ENCODE measurements at places on chromosomes 2 and 18.

- DNase-seq: no peak
Observed at GRCh38 chr2:171712051-171712450, 24.8 kb downstream of the DYNC1I2 start.

- no peak for DNase-seq
Observed at GRCh38 chr18:79178113-79178531, 108.9 kb downstream of the ATP9B start.

DNA sequence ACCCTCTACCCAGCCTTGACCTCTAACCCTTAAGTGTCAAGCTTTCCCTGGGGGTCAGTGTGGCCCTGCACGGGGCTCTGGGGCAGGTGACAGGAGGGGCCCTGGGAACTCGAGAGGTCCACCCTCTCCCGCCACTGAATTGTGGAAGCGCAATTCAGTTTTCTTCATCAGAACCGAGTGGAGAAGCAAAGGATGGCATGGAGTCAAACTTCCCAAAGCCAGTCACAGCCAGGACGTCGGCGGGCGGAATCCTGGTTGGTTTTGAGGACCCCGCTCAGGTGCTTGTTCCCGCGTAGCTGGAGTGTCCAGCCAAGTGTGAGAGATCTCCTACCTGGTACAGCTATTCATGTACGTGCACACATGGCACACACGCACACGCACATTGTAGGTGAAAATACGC, 62.0 kb downstream of the MBP start:
- no peak for DNase-seq

DNA sequence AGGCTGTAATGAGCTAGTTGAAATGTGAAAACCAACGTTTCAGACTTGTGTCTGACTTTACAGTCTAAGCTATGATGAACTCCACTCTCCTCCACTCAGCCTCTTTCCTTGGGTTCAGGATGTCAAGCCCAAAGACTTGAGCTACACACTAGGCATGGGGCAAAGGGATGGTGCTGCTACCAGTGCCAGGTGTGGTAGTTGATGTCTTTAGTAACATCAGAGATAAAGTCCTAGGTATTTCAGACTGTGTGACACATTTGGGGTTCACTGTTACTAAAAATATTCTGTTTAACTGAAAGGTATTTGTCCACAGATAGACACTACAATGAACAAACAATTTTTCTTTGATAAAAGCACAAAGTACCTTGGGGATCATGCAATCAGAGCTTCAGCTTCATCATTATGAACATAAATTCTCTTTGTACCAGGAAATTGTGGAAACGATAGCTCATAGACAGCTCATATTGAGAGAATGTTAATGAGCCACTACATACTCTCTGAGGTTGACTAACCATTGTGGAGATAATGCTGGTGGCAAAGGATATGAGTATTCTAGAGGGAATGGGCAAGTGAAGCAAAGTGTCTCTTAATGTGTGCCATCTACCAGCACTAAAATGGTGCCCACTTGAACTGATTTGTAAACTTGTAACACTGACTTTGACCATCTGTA, 253.7 kb upstream of the THUMPD2 start:
- DNase-seq: no peak

DNA sequence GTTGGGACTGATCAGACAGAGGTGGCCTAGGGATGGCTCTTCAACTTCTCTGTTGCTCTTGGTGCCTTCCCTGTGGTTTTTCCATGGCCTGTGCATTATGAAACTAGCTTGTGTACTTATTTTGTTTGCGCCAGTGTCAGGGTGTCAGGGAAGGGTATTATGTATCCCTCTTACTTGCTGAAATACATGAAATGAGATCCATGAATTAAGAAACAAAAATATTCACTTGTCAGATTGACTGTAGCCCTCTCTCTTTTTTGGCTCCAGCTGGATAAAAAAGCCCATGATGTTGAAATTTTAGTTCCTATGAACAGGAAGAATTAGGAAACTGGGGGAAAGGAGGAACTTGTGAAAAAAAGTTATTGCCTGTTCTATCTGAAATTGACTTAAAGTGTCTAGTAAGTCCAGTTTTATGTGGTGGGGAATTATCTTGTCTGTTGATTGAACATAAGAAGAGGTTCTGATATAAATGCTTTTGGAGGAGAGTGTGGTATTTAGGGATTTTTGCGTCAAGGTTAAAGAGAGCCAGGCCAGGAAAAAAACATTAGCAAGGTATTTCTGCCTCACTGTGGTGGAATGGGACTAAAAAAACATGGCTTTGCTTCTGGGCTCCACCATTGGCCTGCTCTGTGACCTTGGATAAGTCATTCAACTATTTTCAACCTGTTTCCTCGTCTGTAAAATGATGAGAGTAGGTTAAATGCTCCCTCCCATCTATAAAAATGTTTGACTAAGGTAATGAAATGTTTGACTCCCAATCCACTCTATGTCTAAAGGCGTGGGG, 12.0 kb downstream of the UGP2 start:
- no peak for DNase-seq

- DNase-seq: no peak
Observed at GRCh38 chr2:169507698-169508097, 1.8 kb upstream of the KLHL41 start.

DNA sequence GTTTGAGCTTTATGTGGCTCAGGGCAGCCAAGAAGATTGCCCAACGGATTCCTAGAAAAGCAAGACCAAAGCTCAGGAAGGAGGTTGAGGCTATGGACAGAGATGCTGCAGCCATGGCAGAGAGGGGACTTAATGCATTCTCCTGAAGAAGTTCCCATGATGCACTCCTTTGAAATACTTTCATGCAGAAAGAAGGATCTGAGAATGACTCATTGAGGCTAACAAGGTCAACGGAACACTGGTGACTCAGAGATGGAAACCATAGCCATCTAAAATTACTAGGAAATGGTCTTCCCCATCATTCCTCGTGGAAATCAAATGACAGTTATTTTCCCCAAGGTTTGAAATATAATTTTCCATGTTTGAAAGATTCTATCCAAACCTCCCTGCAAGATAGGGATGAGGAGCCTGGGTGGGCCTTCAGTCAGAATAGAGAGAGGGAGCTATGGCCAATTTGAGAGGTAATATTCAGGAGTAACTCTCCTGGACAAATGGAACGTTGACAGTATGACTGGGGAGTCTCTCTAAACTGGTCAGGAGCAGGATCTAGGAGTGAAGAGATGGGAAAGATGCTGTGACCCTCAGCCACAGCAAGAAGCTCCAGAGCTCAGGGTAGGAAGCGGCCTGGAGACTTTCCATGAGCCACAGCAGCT, 63.0 kb downstream of the REEP1 start:
- DNase-seq: no peak

GRCh38 chr2:164681009-164681408, 59.7 kb upstream of the GRB14 start:
- no peak for DNase-seq

GRCh38 chr2:202689898-202690297, 55.1 kb downstream of the FAM117B start:
- DNase-seq: no peak

DNA sequence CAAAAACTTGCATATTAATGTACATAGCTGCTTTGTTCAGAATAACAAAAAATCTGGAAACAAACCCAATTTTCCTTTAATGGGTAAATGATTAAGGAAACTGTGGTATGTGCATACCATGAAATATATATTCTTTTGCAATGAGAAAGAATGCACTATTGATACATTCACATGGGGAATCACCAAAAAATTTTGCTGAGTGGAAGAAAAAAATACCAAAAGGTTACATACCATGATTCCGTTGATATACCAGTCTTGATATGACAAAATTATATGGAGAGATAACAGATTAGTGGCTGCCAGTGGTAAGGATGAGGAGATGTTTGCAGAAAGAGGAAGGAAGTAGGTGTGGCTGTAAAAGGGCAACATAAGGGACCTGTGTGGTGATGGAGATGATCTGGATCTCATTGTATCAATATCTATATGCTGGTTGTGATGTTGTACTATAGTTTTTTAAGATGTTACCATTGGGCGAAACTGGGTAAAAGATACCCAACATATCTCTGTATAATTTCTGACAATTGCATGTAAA, 54.6 kb upstream of the BCL2L11 start:
- no peak for DNase-seq

DNA sequence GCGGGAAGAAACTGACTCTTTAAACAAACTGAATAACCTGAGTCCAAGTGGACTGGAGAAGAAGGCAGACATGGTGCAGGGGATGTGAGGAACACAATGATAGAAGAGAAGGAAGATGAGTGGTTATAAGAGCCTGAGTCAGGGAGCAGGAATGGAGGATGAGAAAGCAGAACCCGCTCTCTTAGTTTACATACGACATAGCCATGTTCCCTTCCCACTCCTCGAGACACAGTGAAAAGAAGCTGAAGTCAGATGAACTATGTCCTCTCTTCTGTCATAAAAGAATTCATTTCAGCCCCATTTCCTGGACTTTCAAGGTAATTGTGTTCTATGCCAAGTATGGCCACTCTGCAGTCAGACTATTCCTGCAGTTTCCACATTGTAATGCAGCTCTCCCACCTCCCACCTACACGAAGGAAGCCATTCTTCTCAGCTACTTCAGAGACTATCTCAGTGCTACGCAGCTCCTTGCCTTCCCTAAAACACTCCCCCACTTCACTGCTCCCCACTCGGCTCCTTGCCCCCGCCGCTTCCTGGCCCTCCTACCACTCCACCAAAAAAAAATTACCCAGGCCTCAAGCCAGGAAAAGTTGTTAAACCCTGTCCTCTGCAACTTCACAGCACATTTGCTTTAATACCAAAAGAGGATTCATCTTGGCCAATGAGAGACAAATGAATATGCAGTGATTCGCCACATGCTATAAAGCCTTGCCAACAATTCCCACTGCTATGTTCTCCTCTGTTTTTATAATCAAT, 323.4 kb upstream of the EPHA4 start:
- DNase-seq: no peak

DNA sequence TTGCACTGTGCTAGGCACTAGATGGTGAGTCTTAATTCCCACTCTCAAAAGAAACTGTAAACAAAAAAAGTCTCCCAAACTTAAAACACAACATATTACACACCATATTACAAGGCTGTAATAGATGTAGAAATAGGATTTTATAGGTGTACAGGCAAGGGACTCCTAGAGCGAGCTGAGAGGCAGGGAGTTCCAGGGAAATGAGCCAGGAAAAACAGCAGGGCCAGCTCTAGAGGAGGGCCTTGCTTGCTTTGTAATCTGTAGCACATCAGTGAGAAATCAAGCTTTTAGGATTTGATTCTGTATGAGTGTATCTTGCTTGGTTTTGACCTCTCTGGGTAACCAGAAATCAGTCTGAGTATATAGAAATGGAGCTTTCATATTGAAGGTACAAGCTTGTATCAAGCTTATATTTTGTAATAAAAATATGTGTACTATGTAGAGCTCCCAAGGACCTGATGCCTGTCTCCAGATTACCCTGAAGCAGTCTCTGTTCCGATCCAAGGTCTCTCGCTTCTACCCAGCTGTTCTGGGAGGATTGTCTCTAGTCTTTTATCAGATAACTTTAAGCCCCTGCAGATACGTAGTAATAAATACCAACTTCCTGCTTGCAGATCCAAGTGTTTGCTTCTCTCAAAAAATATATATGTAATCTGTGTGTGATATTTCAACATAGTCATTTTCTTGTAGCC, 73.0 kb downstream of the MYO1B start:
- DNase-seq: no peak

GRCh38 chr2:71291398-71291797, 40.2 kb upstream of the ZNF638 start:
- DNase-seq: no peak

- DNase-seq: no peak
Observed at GRCh38 chr18:43596105-43596712, 318.9 kb upstream of the SYT4 start.

- DNase-seq: no peak
Observed at GRCh38 chr2:19218166-19218565, 140.3 kb downstream of the OSR1 start.

DNA sequence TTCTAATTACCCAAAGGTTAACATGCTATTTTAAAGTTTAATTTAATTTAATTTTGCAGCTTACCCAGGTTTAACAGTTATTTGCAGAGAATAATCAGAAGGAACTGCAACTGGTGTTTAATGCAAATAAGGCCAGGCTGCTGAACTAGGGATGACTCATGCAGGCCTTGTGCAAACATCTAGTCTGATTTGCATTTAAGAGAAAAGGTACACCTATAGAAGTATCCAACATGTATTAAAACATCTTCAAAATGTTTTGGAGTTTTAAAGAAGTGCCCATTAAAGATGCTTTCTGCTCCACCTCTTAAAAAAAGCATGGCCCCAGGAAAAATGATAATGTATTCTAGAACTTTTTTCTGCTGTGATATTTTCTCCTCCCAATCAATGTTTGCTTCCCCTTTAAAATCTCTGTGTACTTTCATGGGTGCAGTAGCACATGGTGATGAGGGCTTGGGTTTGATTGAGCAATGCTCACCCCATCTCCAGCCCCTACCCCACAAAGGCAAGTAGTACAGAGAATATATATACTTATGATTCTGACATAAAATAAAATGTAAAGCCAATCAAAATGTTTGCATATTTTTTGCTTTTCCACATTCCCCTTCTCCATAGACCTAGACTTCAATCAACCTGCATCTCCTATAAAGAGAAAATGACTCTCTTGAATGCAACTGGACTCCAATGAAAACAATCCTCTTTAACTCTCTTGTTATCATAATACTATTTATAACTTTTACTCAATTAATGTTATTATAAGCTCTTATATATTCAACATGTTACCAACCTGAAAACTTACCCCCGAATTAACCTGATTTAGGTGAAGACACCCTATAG, 54.1 kb downstream of the ATP8B1 start:
- no peak for DNase-seq

- DNase-seq: no peak
Observed at GRCh38 chr2:160063271-160063670, 856 bp upstream of the PLA2R1 start.

DNA sequence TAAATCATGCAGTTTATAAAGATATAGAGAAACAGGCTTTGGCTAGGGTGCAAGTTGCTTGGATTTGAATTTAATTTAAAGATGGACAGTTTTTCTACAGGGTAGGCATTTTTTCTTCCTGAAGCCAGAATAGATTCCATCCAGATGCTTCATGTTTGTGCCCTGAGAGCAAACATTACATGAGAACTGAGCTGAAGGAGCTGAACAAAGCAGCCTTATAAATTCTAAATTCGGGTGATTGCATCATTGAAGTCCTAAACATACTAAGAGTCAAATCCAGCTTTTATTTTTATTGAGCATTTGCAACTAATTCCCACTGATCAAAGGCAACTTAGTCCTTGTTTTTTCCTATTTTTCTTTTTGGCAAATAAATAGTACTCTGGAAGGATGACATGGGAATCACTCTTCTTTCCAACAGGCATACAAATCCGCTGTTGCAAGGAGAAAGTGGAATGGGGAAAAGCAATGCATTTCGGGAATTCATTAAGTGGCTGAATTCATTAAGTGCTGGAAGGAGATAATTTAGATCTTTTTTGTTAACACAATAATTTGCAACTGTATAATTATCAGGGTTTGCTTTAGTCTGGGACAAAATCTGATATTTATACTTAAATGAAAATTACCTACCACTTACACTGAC, 828.0 kb downstream of the SLC4A3 start:
- DNase-seq: no peak
